ENCODE measurements at places on chromosomes 12 and 14.

- H3K4me3 ChIP-seq, result no peak overlapping the region
- H3K27ac ChIP-seq, result peak overlapping the region; percentile 38
- H3K4me1 ChIP-seq, result peaks cover 33% of the 10 kb centered on the region
- H3K36me3 ChIP-seq, result no peaks in the 10 kb centered on the region
- H3K27me3 ChIP-seq, result no peaks in the 10 kb centered on the region
- DNase-seq, result no peak
Observed at GRCh38 chr12:15001733-15002382, 29.0 kb downstream of the PDE6H start.

DNA sequence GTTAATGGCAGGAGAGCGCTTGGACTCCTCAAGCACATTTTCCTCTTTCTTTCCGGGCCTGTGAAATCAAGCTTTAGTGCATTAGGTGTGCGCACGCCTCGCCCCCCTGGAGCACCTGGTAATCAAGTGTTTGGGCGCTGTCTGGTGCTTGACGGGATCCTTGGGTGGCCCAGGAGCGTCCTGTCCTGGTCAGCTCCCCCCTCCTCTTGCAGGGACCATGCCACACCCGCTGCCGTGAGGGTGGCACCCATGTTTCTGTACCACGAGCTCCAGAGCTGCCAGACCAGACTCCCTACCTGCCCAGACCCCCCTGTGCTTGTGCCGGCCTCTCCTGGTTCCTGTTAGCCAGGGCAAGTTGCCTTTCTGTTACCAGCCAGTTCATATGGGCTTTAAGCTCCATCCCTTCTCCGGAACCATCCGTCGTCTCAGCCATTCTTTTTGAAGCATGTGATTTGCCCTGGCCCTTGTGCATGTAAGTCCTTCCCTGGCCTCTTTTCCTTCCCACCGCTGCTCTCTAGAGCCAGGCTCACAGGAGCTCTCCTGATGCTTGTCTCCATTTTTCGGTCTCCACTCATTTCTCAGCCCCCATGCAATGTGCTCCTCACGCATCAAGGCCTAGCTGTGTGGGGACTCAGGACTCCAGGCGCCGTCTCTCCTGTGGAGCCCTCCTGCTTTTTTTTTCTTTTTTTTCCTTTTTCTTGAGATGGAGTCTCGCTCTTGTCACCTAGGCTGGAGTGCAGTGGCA is 66.1 kb downstream of the EP400 start:
- peaks cover 43% of the 10 kb centered on the region for H3K36me3 ChIP-seq
- DNase-seq, result no peak
- no peaks in the 10 kb centered on the region for H3K27me3 ChIP-seq
- no peak overlapping the region for H3K27ac ChIP-seq
- no peak overlapping the region for H3K4me3 ChIP-seq

- no peak overlapping the region for H3K4me3 ChIP-seq
- no peaks in the 10 kb centered on the region for H3K36me3 ChIP-seq
- no peak for DNase-seq
- peaks cover 16% of the 10 kb centered on the region for H3K27me3 ChIP-seq
- peaks cover 6% of the 10 kb centered on the region for H3K4me1 ChIP-seq
Observed at GRCh38 chr12:117498256-117498655, 136.8 kb upstream of the NOS1 start.

DNA sequence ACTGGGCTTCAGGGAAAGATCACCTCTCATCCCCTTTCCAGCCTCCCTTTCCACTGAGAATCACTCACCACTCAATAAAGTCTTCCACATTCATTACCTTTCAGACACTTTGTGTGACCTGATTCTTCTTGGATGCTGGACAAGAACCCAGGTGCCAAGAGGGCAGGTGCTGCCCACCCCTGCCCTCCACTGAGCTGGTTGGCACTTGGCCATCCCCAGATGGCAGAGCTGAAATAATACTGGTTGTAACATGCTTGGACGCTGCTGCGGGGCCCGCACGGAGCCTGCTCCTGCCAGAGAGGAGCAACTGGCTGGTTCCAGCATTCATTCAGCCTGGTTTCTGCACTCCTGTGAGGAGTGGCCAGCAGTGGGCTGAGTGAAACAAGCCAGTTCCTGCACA is 386.7 kb upstream of the CCDC196 start:
- H3K27me3 ChIP-seq, result peaks cover 13% of the 10 kb centered on the region
- H3K4me3 ChIP-seq, result no peak overlapping the region
- no peaks in the 10 kb centered on the region for H3K4me1 ChIP-seq

DNA sequence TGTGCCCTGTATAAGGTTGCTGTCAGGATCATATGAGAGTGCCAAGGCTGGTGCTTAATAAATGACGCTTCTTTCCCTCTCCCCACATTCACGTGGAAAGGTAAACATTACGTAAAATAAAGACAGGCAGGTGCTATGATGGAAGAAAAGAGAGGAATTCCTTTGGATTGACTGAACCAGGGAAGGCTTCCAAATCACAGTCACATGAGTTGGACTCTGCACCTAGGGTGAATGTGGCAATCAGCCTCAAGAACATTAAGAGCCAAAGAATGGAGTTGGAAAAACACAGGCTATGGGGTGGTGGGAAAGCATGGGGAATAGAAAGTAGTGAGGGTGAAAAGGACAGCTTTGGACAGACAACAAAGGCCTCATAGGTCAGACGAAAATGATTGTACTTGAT is 473.1 kb downstream of the VRK1 start:
- no peak for DNase-seq
- no peaks in the 10 kb centered on the region for H3K36me3 ChIP-seq
- no peak overlapping the region for H3K27ac ChIP-seq
- H3K4me3 ChIP-seq, result no peak overlapping the region
- H3K27me3 ChIP-seq, result peaks cover 8% of the 10 kb centered on the region

- H3K4me1 ChIP-seq, result peaks cover 3% of the 10 kb centered on the region
- peaks cover 4% of the 10 kb centered on the region for H3K36me3 ChIP-seq
- H3K4me3 ChIP-seq, result no peak overlapping the region
- H3K27me3 ChIP-seq, result no peaks in the 10 kb centered on the region
- H3K27ac ChIP-seq, result no peak overlapping the region
Observed at GRCh38 chr12:32560520-32560919, 118.6 kb upstream of the DNM1L start.

DNA sequence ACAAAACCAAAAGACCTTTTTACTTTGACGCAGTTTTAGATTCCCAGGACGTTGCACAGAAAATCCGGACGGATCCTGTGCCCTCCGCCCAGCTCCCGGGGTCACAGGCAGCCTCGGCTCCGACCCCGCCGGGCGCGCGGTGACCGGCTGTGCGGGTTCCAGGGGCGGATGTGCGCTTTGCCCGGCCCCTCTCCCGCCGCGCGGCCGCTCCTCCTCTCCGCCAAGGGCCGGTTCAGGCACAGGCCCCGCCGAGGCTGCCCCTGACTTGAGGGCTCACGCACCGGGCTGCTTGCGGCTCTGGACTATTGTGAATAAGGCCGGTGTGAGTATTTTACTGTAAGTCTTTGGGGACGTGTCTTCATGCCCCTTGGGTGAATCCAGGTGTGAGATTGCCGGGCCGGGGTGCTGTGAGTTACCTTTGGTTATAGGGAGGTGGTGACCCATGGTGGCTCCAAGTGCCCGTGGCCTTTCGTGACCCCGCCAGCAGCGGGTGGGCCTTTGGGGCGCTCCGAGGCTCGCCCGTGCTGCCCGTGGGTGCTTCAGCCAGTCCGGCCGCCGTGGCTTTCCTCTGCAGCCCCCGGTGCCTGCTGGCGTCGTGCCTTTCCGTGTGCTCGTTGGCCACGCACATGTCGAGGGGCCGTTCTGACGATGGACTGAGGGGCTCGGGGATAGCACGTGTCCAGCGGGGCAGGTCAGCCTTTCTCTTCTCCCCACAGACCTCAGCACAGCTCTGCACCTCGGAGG is 45.9 kb downstream of the NOC4L start:
- no peak overlapping the region for H3K27ac ChIP-seq
- H3K4me3 ChIP-seq, result peak overlapping the region; percentile 71
- no peak for DNase-seq
- no peaks in the 10 kb centered on the region for H3K36me3 ChIP-seq
- peaks cover 4% of the 10 kb centered on the region for H3K4me1 ChIP-seq

DNA sequence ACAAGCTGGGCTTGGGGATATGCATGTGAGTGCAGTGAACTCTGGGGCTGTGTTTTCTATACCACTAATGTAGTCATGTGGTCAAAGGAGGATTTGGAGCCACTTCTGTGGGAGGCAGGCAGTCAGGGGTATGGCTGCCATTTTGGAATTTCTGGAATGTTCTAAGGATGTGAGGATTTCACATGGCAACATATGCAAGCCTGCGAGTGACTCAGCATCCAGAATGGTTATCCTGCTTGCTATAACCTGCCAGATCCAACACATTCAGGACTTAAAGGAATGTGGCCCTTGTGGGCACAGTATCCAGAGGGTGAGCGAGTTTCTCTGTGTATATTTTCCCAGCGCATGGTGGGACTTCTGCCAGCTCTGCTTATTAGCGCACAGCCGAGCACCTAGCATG is 249.2 kb upstream of the PWP1 start:
- H3K4me3 ChIP-seq, result no peak overlapping the region
- H3K36me3 ChIP-seq, result no peaks in the 10 kb centered on the region
- H3K27me3 ChIP-seq, result peaks cover 9% of the 10 kb centered on the region
- DNase-seq, result no peak
- H3K4me1 ChIP-seq, result peaks cover 8% of the 10 kb centered on the region

GRCh38 chr12:70683976-70684375 is 46.7 kb upstream of the PTPRB start:
- H3K27me3 ChIP-seq, result peaks cover 2% of the 10 kb centered on the region
- no peaks in the 10 kb centered on the region for H3K36me3 ChIP-seq
- no peak for DNase-seq

GRCh38 chr12:115090783-115091182 is 406.8 kb upstream of the TBX3 start:
- H3K4me1 ChIP-seq, result no peaks in the 10 kb centered on the region
- H3K4me3 ChIP-seq, result no peak overlapping the region
- no peak overlapping the region for H3K27ac ChIP-seq
- H3K27me3 ChIP-seq, result no peaks in the 10 kb centered on the region
- no peaks in the 10 kb centered on the region for H3K36me3 ChIP-seq

GRCh38 chr12:13255792-13256691 is 59.5 kb downstream of the EMP1 start:
- peaks cover 7% of the 10 kb centered on the region for H3K4me1 ChIP-seq
- H3K36me3 ChIP-seq, result no peaks in the 10 kb centered on the region
- no peaks in the 10 kb centered on the region for H3K27me3 ChIP-seq
- DNase-seq, result peak; percentile 95
- H3K27ac ChIP-seq, result peak overlapping the region; percentile 53
- peak overlapping the region; percentile 79 for H3K4me3 ChIP-seq
